Prostate gland (tissue), 2 donors: ENCODE measurements at places on chromosomes 5 and 9.

- DNase-seq = no peak
These were observed 59.7 kb downstream of the TENT4A start for GRCh38 chr5:6772886-6773285.

DNA sequence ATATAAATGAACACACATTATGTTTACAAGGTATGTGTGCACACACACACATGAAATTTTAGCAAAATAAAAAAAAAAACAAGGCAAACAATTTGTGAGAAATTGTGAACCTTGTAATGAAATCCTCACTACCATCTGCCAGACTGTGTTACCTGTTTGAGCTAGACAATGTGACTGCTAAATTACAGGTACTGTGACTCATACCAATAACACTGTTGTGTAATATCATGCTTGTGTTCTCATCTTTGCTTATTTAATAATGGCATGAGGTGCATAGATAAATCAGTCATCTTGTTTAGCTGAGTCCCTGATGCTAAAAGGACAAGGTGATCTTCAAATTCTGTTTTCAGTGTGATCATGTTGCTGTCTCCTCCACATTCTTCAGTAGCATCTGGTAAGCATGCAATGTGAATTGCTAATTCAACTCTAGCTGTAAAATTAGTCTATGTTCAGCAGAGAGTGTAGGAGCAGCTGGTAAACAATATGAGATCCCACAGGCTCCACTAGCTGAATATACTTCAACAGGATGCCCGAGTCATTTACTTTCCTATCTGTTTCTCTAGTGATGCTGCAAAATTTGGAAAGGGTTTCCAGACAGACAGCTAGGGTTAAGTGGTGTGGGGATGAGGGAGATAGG is 966.3 kb upstream of the C9orf72 start:
- no peak for DNase-seq

- DNase-seq = no peak
These were observed 94.5 kb downstream of the TMC1 start for GRCh38 chr9:72615931-72616330.

GRCh38 chr9:27538647-27539046 is 9.0 kb upstream of the MOB3B start:
- no peak for DNase-seq

DNA sequence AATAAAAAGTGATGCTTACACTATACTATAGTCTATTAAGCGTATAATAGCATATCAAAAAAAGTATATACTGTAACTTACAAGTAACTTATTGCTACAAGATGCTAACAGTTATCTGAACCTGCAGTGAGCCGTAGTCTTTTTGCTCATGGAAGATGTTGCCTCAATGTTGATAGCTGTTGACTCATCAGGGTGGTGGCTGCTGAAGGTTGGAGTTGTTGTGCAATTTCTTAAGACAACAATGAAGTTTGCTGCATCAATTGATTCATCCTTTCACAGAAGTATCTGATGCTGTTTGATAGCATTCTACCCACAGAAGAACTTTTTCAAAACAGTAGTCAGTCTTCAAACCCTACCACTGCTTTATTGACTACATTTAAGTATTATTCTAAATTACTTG is 7.8 kb upstream of the C9orf40 start:
- no peak for DNase-seq

DNA sequence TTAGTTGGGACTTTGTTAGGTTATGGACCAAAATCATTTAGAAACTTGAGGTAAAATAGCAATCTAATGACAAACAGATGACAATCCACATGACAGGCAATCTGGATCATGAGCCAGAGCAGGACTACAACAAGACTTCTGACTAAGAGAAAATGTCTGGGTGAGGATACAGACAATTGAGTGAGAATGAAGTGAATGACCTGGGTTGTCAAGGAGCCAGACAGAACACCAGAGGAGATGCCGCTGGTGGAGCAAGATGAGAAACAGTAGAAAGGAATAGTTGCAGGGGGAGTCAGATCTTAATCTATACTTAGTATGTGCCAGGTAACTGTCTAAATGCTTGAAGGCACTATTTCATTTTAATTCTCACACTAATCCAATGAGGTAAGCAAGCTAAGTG is 277.8 kb downstream of the PRELID2 start:
- no peak for DNase-seq

GRCh38 chr5:33476992-33477391 is 36.2 kb downstream of the TARS1 start:
- DNase-seq = no peak

DNA sequence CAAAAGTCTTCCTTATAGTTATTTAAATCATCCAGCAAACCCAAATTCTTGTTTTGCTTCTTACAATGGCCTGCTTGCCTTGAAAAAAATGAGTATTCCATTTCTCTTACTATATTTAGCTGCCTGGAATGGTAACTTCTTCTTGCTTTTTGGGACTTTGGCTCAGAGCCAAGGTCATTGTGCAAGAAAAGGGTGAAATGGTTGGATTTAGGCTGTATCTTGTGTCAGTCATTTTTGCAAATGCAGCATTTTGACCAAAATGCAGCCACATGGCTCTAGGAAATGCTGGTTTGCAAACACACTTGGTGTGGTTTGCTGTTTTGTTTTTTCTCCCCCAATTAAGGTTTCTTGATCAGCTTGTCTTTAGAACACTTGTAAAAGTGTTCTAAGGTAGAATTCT is 133.3 kb upstream of the ELL2 start:
- no peak for DNase-seq

DNA sequence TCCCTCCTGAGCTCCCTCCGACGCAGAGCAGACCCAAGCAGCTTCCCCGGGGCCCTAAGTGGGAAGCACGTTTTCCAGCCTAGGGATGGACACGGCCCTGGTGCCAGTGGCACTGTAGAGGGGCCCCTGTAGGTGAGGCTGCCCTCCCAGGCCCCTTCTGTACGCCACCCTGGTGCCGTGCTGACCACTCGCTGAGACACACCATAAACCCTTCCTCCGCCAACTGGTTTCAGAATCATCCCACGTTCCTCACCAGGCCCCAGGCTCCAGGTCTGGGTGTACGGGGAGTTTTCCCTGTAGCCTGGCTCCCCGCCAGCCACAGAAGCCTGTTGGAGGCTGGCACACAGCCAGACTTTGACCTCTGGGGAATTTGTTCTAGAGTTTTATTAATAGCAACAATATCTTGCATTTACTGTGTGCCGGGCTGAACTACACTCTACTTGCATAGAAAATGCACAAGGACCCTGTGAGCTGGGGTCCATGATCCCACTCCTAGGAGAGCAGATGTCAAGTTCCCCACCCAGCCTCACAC is 18.2 kb upstream of the WDR38 start:
- DNase-seq = peak; percentile 44

- DNase-seq = no peak
These were observed 44.6 kb upstream of the BASP1 start for GRCh38 chr5:17172791-17173190.

DNA sequence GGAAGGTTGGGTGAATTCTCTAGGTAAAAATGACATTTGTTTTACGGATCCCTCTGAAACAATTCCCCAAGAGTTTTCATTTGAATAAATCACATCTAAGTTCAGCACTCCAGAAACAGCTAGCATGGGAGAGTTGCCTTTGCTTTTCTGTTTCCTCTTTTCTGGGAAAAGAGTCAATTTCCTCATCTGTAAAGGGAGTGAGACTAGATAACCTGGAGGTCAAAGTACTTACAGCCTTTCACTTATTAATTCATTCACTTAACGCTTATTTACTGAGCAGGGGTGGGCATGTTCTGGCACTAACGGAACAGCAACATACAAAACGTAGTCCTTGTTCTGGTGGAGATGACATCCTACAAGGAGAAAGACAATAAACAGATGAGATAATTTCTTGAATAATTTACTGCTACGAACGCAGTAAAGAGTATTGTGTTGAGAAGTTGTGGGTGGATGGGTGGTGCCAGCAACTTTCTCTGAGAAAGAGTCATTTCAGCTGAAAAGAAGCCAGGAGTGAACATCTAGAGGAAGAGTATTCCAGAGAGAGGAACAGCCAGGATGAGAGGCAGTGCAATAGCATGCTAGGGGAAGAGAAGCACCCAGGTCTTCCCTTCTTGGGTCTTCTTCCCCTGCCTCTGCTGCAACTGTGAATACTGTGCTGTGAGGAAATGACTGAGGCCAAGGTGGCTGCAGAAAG is 335.6 kb downstream of the ZSWIM6 start:
- no peak for DNase-seq

DNA sequence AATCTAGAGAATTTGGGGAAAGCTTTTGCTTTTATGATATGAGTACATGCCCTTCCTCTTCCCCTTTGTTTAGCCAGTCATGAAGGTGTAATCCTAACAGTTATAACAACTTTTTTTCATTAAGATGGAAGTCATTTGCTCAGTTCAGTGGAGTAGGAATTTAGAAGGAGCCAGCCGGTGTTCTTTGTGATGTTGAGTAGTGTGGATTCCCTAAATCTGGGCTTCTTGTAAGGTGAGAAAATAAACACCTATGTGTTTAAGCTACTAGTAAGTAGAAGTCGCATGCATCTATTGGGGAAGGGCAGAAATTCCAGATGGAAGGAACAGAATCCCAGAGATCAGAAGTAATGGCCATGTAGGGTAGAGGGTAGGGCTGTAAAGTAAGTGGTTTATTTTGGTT is 13.6 kb upstream of the CNTLN start:
- no peak for DNase-seq

GRCh38 chr9:28653216-28653615 is 1079.9 kb upstream of the C9orf72 start:
- DNase-seq = no peak

DNA sequence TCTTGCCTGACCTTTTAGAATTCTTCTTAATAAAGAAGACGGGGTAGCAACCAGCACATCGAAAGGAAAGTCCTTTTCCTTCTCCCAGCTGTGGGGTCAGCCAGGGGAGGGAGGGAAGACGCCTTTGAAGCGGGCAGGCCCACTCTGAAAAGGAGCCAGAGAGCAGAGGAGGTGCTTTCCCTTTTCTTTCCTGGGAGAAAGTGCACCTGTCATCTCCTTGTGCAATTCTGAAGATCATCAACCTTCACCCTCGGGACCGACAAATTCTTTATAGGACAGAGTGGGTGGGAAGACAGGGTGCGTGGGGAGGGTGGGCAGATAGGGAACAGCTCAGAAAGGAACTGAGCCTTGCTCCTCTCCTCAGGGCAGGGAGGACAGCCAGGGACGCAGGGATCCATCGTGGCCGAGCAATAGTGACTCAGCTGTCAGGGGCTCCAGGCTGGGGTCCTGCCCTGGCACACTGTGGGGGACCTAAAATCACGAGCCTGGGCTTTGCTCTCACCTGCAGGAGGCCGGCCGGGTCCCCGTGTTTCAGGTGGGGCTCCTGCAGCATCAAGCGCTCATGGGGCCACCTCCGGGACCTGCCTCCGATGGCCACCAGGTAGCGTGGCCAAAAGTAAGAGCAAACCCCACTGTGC is 141.0 kb downstream of the OLFM1 start:
- DNase-seq = no peak

GRCh38 chr5:5726401-5726800 is 303.9 kb downstream of the ICE1 start:
- DNase-seq = no peak

GRCh38 chr9:96141666-96142065 is 160.3 kb downstream of the HSD17B3 start:
- no peak for DNase-seq

DNA sequence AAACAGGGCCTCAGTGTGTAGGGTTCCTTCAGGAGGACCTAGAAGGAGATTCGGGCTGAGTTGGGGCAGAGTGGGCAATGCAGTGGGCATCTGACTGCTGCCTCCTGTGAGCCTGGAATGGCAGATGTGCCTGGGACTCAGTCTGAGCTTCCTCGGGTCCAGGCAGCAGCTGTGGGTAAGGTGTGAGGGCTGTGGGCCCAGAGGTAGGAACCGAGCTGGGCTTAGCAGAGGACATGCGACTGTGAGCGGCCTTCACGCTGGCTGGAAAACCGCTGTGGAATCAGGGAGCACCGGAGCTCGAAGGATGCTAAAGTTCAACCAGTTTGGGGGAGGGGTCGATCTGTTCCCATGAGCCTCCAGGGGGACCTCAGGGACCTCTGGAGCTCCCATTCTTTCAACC is 137.0 kb downstream of the PAX5 start:
- DNase-seq = no peak

GRCh38 chr9:99980598-99980997 is 74.1 kb downstream of the STX17 start:
- DNase-seq = no peak

DNA sequence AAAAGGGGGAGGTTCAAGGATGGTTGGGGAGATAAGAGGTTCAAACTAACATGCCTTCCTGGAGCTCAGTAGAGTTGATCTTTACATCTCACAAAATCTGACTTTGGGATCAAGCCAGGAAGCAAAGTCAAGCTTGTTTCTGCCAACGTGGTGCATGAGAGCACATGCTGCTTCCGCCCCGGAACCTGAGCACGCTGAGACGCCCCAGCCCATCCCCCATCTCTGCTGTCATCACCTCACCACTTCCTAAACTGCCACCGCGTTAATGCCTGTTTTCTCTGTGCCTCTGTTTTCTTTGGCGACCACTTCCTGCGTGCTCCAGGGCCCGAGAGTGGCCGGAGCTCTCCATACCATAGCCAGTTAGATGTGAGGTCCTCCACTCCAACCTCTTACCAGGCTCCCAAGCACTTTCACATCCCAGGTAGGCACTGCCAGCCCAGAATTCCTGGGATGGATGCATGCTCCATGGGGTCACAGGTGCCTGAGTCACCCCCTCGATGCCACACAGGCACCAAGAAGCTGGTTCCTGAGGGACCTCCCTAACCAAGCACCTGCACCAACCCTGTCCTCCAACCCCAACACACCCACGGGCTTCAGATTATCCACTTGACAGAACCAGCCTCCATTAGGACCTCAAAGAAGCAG is 31.2 kb upstream of the AFAP1L1 start:
- DNase-seq = no peak
